ENCODE measurements at places on chromosomes 1 and 21. TPM values are rescaled to one million over a fixed set of nuclear protein-coding genes. Genes with fewer than 3 reads are reported as not detected.

DNA sequence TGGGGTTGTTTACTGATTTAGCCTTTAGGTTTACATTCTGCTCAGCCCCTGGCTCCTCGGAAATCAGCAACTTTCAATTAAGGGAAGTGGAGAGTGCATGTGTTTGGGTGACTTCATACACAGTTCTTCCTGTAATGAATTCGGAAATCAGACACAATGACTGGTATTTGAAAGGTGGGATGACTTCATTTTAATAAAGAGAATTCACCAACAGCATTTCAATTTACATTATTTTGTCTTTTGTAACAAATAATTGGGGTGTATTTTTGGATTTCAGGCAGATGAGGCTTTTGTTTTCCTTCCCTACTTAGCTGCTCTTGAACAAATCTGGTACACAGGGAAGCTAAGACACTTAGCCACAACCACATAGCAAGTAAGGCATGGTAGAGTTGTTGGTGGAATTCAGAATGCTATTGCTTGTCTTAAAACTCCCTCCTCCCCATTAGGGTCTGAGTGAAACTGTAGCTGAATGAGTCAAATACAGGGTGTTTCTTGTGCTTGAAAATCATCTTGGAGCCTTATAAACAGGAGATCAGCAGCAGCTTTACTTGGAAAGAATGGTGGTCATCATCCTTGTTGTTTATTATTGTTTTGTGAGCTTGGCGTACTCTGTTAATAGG is 917 bp downstream of the STX12 start:
- no peak for DNase-seq

NTNG1 gene
- polyA plus RNA-seq, result not detected

DNA sequence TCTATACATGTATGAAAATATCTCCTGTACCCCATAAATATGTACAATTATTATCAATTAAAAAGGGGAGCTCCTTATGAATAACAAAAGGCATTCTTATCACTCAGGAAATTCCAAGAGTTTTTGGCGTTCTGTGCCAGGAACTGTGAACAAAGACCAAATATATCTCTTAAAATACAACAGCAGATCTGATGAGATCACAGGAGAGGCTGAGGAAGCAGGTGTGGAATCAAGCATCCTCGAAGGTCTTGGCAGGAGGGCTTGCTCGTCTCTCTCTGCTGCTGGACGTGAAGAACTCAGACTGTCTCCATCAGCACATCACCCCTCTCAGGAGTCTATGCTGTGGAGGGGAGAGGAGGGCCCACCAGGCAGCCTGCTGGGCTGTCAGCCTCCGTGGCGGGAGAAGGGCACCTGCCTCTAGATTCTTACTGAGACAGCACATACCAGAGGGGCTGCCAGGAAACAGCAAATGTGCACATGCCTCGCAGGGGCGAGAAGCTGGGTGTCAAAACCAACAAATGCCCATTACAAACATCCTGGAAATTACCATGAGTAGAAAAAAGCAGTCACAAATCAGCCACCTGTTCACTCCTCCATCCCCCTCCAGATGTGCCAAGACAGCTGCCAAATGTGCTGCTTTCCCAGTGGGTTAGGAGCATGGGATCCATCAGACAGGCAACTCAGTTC is 30.8 kb upstream of the FAM89A start:
- no peak for DNase-seq

- DNase-seq, result no peak
Observed at GRCh38 chr1:18316764-18317163, 164.0 kb upstream of the KLHDC7A start.

DNA sequence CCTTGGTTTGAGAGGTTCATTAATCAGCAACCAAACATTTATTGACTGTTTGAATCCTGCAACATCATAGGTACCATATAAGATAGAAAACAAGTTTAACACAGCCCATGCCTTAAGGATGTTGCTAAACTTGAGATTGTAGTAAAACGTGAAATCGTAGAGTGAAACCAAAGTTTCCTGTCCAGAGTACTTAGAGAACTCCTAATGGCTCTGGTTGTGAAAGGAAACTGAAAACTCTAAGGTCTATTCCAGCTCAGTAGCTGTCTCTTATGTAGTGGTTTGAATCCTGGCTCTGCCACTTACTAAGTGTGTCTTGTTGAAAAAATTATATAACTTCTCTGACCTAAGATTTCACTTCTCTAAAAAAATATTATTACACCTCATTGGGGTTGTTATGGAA is 310.9 kb downstream of the NTNG1 start:
- DNase-seq, result no peak

LSS gene
- polyA plus RNA-seq, result 27.6 TPM
